ENCODE measurements at places on chromosomes 5 and 9. TPM values are rescaled to one million over a fixed set of nuclear protein-coding genes. Genes with fewer than 3 reads are reported as not detected.

DNA sequence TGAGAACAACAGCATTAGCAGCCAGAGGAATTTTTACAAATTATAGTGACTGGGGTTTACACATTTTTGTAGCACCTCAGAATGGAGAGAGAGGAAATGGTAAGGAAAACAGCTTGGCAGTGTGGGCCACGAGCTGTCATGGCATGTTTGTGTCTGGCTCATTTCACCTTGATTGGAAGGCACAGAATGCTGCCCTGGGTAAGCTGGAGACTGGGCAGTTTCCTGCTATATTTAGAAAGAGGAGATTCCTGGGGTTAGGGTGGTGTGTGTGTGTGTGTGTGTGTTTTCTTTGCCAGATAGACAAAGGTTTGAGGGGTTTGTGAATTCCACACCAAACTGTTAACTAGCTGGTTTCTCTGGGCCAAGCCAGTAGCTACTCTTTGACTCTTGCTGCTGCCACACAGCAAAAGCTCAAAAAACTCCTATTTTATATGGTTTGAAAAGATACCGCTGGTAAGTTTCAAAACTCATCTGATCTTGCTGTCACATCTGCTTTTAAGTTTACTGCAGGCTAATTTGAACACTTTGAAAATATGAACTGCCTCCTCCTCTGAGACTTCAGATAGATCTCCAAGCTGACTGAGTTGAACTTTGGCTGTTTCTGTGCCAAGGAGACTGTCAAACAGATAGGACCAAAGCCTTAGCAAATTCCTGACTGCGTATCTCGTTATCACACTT is 9.1 kb downstream of the ARHGAP26 start:
- H3K27ac ChIP-seq = peak overlapping the region; percentile 69
- DNase-seq = peak; percentile 27
- no peaks in the 10 kb centered on the region for H3K27me3 ChIP-seq

DNA sequence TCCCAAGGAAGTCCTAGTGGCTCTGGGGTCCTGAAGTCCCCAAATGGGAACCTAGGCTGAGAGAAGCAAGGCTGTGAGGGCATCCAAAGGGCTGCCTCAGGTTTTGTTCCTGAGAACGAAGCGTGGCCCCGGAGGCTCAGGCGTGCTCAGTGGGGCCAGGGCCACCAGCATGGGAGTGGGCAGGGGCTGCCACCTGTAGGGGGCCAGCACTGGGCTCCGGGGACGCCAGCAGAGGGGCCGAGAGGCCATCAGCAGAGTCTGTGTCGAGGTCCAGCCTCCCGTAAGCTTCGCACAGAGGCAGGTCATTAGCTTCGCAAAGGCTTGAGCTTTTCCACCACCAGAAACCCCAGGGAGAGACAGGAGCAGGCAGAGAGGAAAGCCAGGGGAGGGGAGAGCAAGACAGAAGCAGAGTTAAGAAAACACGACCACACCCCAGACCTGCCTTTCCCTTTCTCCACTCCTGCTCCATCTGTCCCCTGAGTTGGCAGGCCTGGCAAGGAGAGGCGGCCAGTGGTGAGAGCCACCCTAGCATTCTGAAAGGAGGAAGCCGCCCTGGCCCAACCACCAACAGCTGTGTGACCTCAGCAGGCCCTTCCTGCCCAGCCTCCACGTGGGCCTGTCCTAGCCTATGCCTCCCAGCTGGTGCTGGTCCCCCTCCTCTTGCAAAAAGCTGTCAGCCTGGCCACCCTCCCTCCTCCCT is 5.5 kb upstream of the SURF6 start:
- no peak overlapping the region for H3K27ac ChIP-seq
- H3K4me1 ChIP-seq = peaks cover 7% of the 10 kb centered on the region
- no peak overlapping the region for H3K4me3 ChIP-seq
- H3K27me3 ChIP-seq = no peaks in the 10 kb centered on the region

GRCh38 chr5:19660679-19661078 is 327.3 kb downstream of the CDH18 start:
- DNase-seq = no peak
- no peaks in the 10 kb centered on the region for H3K27me3 ChIP-seq
- no peak overlapping the region for H3K27ac ChIP-seq

DNA sequence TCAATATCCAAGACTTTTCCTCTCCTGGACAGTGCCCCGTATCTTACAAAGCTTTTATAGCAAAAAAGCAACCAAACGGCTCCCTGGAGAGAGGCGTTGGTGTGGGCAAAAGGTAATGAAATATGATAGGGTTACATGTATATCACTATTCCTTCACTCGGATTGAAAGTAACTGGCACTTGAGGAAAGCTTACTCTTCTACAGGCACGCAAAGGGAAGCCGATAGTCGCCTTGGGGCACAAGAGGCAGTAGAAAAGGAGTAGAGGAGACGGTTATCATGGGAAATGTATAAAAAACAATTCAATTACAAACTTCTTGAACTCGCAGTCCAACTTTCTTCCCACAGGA is 1.1 kb downstream of the DIAPH1 start:
- H3K36me3 ChIP-seq = peaks cover 21% of the 10 kb centered on the region
- H3K27me3 ChIP-seq = no peaks in the 10 kb centered on the region
- no peak for DNase-seq
- peaks cover 9% of the 10 kb centered on the region for H3K4me1 ChIP-seq

Gene PHYHD1
- polyA plus RNA-seq = 19.0 TPM

GRCh38 chr5:142184988-142185387 is 76.4 kb downstream of the NDFIP1 start:
- H3K27me3 ChIP-seq = no peaks in the 10 kb centered on the region
- peaks cover 42% of the 10 kb centered on the region for H3K4me1 ChIP-seq
- no peak overlapping the region for H3K27ac ChIP-seq
- no peak overlapping the region for H3K4me3 ChIP-seq

GRCh38 chr5:59034498-59035186 is 451.8 kb downstream of the RAB3C start:
- H3K4me3 ChIP-seq = no peak overlapping the region
- peak; percentile 30 for DNase-seq
- H3K36me3 ChIP-seq = no peaks in the 10 kb centered on the region
- H3K4me1 ChIP-seq = peaks cover 6% of the 10 kb centered on the region
- no peak overlapping the region for H3K27ac ChIP-seq
- no peaks in the 10 kb centered on the region for H3K27me3 ChIP-seq

Gene BDP1
- polyA plus RNA-seq = 23.2 TPM

GRCh38 chr9:72140586-72140985 is 8.7 kb upstream of the GDA start:
- no peaks in the 10 kb centered on the region for H3K36me3 ChIP-seq
- H3K27ac ChIP-seq = no peak overlapping the region
- H3K27me3 ChIP-seq = no peaks in the 10 kb centered on the region
- no peaks in the 10 kb centered on the region for H3K4me1 ChIP-seq

- peaks cover 4% of the 10 kb centered on the region for H3K27me3 ChIP-seq
- H3K4me3 ChIP-seq = no peak overlapping the region
- no peaks in the 10 kb centered on the region for H3K36me3 ChIP-seq
Measured at GRCh38 chr9:16085167-16085726, 532.4 kb downstream of the CCDC171 start.

Gene PCDHB16
- 1.1 TPM for polyA plus RNA-seq

Gene C9orf50
- 0.33 TPM for polyA plus RNA-seq

- no peaks in the 10 kb centered on the region for H3K4me1 ChIP-seq
- no peak overlapping the region for H3K27ac ChIP-seq
Measured at GRCh38 chr9:72633966-72634365, 112.6 kb downstream of the TMC1 start.

Gene PITX1
- 19.6 TPM for polyA plus RNA-seq

Gene HTR1A
- polyA plus RNA-seq = not detected

Gene BAAT
- 0.60 TPM for polyA plus RNA-seq

DNA sequence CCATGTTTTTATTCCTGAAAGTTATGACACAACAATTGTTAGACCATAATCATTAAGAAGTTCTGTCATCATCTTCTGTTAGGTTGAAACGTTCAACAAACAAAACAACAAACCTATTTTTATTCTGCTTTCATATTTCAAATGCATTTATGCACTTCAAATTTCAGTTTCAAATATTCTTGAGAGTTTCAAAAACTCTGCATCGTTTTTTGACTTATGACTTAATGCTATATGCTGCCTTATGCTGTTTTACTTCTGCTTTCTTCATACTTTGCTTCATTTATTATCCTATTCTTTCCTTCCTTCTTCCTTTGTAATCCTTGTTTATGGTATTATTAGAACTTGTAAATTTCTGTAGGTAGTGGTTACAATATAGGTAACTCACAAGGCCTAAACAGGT is 95.0 kb downstream of the PCSK1 start:
- DNase-seq = no peak
- H3K4me3 ChIP-seq = no peak overlapping the region

Gene EDIL3
- polyA plus RNA-seq = 31.2 TPM

DNA sequence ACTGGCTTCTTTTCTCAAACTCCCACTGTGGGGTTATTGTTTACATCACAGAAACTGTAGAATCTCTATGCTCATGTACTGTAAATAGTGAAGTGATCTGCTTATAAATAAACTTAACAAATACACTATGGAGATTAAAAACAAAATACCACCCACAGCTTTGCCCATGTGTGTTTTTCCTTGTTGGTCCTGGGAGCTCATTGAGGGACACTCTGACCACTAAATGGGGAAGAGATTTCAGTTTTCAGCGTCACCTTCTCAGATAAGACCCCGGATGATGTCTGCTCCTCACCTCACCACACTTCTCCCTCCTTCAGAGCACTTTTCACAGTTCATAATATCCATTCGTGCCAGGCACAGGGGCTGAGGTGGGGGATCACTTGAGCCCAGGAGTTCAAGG is 89.7 kb downstream of the PDE6A start:
- H3K27me3 ChIP-seq = no peaks in the 10 kb centered on the region
- no peak overlapping the region for H3K27ac ChIP-seq
- no peak overlapping the region for H3K4me3 ChIP-seq
- H3K4me1 ChIP-seq = no peaks in the 10 kb centered on the region
- no peaks in the 10 kb centered on the region for H3K36me3 ChIP-seq

GRCh38 chr9:72169178-72169577 is 19.9 kb downstream of the GDA start:
- no peaks in the 10 kb centered on the region for H3K27me3 ChIP-seq
- peaks cover 8% of the 10 kb centered on the region for H3K36me3 ChIP-seq
- no peak overlapping the region for H3K4me3 ChIP-seq

GRCh38 chr5:89280103-89281037 is 397.4 kb upstream of the MEF2C start:
- no peak for DNase-seq
- H3K27ac ChIP-seq = no peak overlapping the region
- H3K4me3 ChIP-seq = no peak overlapping the region
- no peaks in the 10 kb centered on the region for H3K27me3 ChIP-seq
- H3K36me3 ChIP-seq = no peaks in the 10 kb centered on the region

DNA sequence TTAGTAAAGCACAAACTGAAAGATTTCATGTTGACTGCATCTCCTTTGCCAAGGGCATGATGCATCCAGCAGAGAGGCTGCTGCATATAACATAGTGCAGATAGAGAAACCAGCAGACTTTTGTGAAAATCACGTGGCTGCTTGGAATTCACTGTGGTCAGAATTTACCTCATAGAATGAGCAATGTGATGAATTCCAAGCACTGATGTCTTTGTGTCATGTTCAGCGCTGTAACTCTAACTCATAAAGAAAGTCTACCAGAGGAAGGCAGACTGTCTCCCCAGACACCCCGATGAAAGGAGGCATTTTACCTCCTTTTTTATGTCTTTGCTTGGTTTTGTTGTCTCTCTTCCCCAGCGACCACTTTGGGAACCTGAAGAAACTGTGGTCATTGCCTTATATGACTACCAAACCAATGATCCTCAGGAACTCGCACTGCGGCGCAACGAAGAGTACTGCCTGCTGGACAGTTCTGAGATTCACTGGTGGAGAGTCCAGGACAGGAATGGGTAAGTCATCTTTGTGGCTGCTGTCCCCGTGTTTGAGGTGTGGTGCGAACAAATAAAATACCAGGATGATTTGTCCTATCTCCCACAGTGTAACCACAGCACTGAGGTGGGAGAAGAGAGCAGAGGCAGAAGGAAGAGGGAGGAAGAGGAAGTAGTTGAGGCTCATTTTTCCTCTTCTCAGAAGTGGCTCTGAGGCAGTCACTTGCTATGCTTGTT is 42.0 kb downstream of the ITK start:
- H3K36me3 ChIP-seq = no peaks in the 10 kb centered on the region
- H3K4me3 ChIP-seq = no peak overlapping the region
- no peaks in the 10 kb centered on the region for H3K27me3 ChIP-seq
- no peak overlapping the region for H3K27ac ChIP-seq

DNA sequence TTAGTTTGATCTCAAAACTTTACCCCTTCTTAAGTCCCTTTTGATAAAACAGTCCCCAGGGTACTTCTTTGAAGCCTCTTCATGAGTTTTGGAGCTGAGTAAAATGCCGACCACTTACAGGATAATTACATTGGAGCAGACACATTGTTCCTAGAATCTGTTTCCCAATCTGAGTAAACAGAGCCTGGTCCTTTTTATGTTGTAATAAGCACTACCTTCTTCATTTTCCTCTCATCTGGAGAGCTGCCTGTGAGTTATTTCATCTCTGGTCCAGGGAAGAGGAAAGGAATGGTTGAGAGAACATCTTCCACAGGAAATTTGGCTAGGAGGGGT is 26.3 kb upstream of the GALNT10 start:
- no peak for DNase-seq
- H3K27ac ChIP-seq = no peak overlapping the region
- peaks cover 6% of the 10 kb centered on the region for H3K27me3 ChIP-seq

Gene FBLL1
- 4.0 TPM for polyA plus RNA-seq

GRCh38 chr5:5838493-5838892 is 416.0 kb downstream of the ICE1 start:
- H3K27me3 ChIP-seq = no peaks in the 10 kb centered on the region
- no peak for DNase-seq
- no peak overlapping the region for H3K4me3 ChIP-seq

GRCh38 chr5:97297063-97297703 is 114.1 kb upstream of the RIOK2 start:
- H3K27ac ChIP-seq = no peak overlapping the region
- H3K27me3 ChIP-seq = no peaks in the 10 kb centered on the region
- DNase-seq = peak; percentile 3
- H3K36me3 ChIP-seq = no peaks in the 10 kb centered on the region
- H3K4me1 ChIP-seq = no peaks in the 10 kb centered on the region

DNA sequence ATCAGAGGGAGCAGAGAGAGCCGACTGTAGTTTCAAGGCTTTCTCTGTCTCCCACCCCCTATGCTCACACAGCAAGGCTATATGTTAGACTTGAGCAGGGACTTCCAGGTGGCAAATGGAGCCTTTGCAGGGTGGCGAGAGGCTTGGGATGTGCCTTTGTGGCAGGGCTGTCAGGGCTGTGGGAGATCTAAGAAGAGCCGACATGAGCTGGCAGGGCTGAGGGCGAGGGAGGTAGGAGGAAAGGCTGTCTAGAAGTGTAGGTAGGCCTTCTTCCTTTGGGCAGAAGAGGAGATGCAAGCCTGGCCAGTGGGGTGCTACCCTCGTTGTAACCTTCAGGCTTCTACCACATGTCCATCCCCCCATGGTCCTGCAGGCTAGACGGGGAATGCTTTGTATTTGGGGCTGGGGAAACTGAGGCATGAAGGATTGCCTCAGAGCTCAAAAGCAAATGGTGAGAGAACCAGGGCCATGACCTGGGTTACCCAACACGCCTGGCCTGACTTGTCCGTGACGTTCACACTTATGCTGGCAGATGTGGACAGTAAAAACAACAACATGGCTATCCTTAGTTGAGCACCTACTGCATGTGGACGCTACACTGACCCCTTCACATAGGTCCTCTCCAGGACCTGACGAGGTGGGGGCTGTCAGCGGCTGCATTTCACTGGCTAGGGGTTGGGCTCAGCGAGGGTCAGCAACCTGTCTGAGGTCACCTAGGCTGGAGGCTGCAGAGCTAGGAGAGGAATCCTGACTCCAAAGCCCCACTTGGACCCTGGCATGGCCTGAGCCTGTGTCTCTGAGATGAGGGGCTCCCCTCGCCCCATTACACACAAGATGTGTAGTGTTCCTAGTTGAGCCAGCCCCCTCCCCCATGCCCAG is 15.3 kb downstream of the CXXC5 start:
- no peak overlapping the region for H3K4me3 ChIP-seq
- no peaks in the 10 kb centered on the region for H3K27me3 ChIP-seq
- DNase-seq = no peak
- no peak overlapping the region for H3K27ac ChIP-seq
- peaks cover 29% of the 10 kb centered on the region for H3K36me3 ChIP-seq
- H3K4me1 ChIP-seq = peaks cover 52% of the 10 kb centered on the region
